ENCODE measurements at places on chromosomes 12 and 14. TPM values are rescaled to one million over a fixed set of nuclear protein-coding genes. Genes with fewer than 3 reads are reported as not detected.
A peak's percentile ranks its signal among the peaks of the same experiment; 100 is the strongest.

Gene APOF
- total RNA-seq: not detected

Gene CISTR
- total RNA-seq: not detected

Gene NPAS3
- total RNA-seq: not detected

Gene PTPRR
- not detected for total RNA-seq

Gene NRIP2
- total RNA-seq: not detected

Gene HCAR1
- total RNA-seq: 0.25 TPM

Gene PTCSC3
- total RNA-seq: not detected

Gene LRCOL1
- total RNA-seq: not detected

GRCh38 chr14:104224131-104224505, 85.7 kb downstream of the KIF26A start:
- DNase-seq: no peak

GRCh38 chr12:130300737-130301535, 36.8 kb upstream of the PIWIL1 start:
- no peak for DNase-seq

- peak; percentile 24 for DNase-seq
Observed at GRCh38 chr12:26271889-26272492, 76.6 kb downstream of the SSPN start.

GRCh38 chr12:19369691-19370148, 69.6 kb upstream of the AEBP2 start:
- no peak for DNase-seq

- DNase-seq: no peak
Observed at GRCh38 chr12:49902399-49903350, 1.0 kb downstream of the FAIM2 start.

- no peak for DNase-seq
Observed at GRCh38 chr12:71157601-71158233, at the start of gene TSPAN8. Gene TSPAN8, minus strand, starts transcription at chr12:71157999. Its CDS starts 321 bp downstream, at chr12:71157678.

DNA sequence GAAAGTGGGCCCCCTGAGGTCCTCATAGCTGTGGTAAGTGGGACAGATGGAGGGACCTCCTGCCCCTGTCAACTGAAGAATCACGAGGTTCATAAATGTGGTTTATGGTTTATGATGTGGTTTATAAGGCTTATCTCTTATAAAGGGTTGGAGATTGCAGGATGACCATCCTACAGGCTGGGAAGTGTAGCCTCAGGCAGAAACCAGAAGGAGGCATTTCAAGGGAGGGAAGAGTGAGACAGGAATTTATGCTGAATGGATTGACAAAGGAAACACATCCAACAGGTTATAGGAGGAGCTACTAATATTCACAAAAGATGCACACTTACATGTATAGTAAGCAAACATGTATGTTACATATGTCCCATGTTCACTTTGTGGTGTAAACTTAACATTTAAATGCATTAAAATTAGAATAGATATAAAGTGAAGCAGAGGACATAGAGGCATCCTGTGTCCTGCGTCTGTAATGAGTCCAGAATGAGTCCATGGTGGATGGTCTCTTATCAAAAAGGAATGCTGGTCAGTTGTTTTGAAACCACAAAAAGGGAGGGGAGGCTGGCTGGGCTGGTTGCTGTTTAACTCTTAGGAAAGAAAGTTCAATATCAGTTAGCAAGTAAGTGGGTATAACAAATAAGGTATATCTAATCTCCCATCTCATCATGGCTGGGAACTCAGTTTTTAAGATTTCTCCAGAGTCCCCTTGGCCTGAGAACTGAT, 149.0 kb upstream of the RMST start:
- no peak for DNase-seq

- DNase-seq: no peak
Observed at GRCh38 chr12:12990700-12991468, 9.2 kb downstream of the HEBP1 start.

DNA sequence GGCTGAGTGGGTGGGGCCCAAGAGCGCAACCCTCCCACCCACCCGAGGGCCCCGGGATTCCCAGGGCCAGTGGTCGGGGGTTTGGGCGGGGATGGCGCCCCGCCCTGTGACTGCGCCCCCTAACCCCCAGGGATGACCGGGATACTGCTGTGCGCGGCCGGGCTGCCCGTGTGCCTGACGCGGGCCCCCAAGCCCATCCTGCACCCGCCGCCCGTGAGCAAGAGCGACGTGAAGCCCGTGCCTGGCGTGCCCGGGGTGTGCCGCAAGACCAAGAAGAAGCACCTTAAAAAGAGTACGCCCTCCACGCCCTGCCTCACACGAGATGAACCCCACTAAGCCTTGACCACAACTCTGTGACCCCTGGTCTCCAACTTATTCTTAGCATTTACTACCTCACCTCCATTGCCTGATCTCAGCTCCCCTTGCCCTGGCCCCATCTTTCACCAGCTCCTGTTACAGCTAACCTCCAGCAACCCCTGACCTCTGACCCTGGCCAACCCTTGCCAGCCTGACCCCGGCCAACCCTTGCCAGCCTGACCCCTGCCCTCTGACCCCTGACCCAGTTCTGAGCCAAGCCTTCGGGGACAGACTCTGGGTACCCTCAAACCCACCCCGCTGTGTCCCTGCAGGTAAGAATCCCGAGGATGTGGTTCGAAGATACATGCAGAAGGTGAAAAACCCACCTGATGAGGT, 37.0 kb downstream of the DTX1 start:
- DNase-seq: no peak

DNA sequence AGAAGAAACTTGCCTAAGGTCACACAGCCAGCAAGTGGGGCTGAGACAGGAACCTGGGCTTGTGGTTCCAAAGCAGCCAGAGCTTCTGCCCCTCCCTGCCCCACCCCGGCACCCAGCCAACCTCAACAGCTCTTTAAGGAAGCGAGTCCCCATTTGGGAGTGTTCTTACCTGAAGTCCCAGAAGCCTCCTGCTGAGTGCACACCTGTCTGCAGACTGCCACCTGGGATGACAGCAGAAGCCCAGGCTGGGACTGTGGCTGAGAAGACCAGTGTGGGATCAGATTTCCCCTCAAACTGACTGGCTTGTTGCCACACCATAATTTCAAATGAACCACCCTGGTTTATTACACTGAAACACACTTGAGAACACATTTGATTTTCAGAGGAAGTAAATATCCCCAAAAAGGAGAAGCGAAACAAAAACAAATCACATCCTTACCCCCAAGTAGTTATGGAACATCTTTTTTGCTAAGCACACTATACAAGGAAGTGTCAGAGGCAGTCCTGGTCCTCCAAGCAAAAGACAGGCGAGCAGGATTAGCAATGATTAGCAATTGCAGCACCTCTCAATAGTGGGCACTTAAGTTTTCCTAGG, 6.3 kb upstream of the RIN3 start:
- no peak for DNase-seq

GRCh38 chr12:112939761-112940381, 1.6 kb downstream of the OAS3 start:
- peak; percentile 10 for DNase-seq

GRCh38 chr12:54958048-54958658, 26.4 kb downstream of the TESPA1 start:
- peak; percentile 54 for DNase-seq

GRCh38 chr14:93375673-93376156, 28.7 kb downstream of the COX8C start:
- no peak for DNase-seq

DNA sequence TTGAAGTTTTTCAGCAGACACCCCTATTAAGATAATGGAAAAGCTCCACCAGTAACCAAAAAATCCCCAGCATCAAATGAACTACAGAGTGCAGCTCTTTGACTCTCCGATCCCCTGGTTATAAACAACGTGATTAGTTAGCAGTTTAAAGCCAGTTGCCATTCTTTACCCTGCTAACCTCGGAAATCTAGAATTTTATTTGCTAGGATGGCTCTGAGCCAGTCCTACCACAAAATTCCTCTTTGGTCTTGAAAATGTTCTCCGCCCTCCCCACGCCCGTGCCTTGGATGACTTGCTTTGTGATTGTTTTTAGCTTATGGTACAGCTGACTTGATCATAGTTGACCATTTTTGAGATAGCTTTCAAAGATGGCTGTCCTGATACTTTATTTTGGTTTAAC, 1.2 kb downstream of the KLHDC2 start:
- no peak for DNase-seq

DNA sequence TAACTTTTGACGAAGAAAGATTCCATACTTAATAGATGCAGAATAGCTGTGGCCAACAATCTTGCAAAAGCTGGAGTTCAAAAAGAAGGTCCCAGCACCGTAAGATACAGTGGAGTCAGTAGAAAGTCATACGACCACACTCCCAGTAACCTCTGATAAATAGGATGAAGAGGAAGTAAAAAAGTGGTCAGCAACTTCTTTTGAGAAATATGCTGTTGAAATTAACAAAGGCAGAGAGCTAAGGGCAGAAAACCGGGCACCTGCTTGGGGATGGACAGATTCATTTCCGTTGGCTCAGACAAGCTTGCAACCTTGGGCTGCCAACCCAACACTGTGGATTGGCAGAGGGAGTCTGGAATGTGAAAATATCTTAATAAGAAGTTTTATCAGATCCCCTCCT, 40.0 kb downstream of the BTG1 start:
- DNase-seq: no peak

DNA sequence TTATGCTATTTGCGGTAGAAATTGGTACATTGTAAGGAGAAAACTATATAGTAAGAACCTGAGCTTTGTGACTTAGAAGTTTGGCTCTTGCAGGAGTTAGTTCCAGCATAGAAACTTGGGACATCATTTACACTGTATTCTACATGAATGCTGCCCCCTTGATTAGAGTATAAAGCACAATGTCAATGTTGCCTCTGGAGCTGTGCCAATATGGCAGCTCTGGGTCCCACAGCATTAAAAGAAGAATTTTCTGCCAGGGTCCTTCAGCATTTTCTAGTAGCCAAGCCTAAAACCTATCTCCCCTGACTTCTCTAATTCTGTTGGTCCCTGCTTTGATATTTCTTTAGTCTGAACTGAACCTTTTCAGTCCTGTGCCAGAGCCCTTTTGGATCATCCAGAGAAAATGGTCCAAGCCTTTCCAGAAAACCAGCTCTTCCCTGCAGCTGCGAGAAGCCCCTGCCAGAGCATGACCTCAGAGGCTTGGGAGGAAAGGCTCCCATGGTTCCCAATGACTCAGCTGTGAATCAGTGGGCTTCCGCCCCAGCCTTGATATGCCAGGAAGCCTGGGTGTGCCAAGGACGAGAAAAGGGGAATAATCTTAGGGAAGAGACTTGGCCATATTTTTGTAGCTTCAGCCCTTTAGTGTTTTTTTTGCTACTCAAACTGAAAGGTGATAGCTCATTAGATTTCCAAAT, 43.2 kb downstream of the PLEKHG7 start:
- DNase-seq: no peak

DNA sequence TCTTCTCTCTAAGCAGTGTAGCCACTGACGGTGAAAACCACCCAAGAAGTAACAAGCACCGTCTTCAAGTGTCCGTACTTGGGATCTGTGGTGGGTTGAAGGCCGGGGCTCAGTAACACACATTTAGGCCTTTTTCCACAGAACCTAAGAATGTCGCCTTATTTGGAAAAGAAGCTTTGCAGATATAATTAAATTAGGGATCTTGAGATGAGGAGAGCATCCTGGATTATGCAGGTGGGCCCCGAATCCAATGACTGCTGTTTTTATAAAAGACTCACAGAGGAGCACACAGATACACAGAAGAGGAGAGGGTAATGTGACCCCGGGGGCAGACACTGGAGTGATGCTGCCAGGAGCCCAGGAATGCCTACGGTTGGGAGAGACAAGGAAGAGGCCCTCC, 46.3 kb downstream of the RIMBP2 start:
- no peak for DNase-seq

DNA sequence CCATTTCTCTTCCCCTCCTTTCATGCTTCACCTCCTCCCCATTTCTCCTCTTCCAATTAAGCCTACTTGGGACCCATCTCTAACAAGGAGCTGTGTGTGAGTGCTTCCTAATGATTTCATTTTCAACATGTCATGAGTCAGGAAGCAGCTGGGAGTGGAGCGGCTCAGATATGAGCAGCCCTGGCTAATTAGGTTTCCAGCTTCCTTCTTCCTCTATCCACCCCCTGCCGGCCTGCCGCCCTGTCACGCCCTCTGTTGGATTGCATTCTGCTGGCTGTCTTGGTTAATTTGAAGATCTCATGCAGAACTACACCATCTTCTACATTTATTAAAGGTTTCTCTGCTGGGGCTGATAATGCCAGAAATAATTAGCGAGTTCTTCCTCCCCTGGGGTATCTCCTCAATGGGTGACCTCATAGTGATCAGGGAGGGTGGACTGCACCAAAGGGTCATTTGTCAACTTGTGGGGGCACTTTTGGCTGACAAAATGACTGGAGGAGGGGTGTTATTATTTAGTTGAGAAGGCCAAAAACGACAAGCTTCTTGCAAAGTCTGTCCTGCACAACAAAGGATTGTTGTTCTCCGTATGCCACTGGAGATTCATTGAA, 300.9 kb upstream of the SRRM4 start:
- no peak for DNase-seq

All from activated CD8-positive, alpha-beta T cell treated with anti-CD3 and anti-CD28 coated beads for 36 hours (primary cell).